Thymus (tissue), 14 donors: ENCODE measurements at places on chromosomes 13 and 19.

DNA sequence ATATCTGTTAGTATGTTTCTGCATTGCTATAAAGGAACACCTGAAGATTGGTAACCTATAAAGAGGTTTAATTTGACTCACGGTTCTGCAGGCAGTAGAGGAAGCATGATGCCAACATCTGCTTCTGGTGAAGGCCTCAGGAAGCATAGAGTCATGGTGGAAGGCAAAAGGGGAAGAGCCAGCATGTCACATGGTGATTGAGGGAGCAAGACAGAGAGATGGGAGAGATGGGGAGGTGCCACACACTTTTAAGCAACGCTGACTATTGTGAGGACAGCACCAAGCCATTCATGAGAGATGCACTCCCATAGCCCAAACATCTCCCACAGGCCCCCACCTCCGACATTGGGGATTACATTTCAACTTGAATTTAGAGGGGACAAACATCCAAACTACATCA is 32.8 kb downstream of the COG6 start:
- H3K36me3 ChIP-seq: peaks cover 4% of the 10 kb centered on the region
- no peak for DNase-seq
- no peak overlapping the region for H3K4me3 ChIP-seq
- no peaks in the 10 kb centered on the region for H3K4me1 ChIP-seq
- no peaks in the 10 kb centered on the region for H3K27me3 ChIP-seq
- H3K27ac ChIP-seq: no peak overlapping the region

- no peak overlapping the region for H3K27ac ChIP-seq
- no peak overlapping the region for H3K4me3 ChIP-seq
- peaks cover 19% of the 10 kb centered on the region for H3K36me3 ChIP-seq
These were observed 19.0 kb downstream of the EPS8L1 start for GRCh38 chr19:55094456-55095259.

DNA sequence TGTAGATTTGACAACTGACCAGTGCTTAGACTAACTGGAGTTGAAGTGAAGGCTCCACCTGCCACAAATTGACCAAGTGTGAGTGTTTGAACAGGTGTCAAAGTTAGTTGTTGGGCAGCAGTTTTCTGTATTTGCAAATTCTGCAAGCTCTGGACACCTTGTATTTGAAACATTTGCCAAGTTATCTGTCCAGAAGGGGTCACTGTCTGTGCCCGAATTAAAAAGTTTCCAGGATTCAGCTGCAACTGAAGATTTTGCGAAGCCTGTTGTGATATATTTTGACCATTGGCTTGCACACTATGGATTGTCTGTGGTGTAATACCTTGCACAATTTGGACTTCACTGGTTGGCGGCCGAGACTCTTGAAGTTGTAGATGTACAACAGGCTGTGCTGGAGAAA is 1690.7 kb downstream of the SLITRK5 start:
- no peaks in the 10 kb centered on the region for H3K36me3 ChIP-seq
- H3K27ac ChIP-seq: no peak overlapping the region
- H3K27me3 ChIP-seq: no peaks in the 10 kb centered on the region
- DNase-seq: no peak
- no peaks in the 10 kb centered on the region for H3K4me1 ChIP-seq

GRCh38 chr19:49387936-49388372 is at the start of gene KASH5:
TSS of gene KASH5 (plus strand) at chr19:49388249. CDS start at chr19:49390884, 2,635 bp downstream.
- H3K27me3 ChIP-seq: peaks cover 10% of the 10 kb centered on the region
- no peaks in the 10 kb centered on the region for H3K36me3 ChIP-seq
- peak within 1 kb of the TSS; percentile 15 for H3K4me3 ChIP-seq

DNA sequence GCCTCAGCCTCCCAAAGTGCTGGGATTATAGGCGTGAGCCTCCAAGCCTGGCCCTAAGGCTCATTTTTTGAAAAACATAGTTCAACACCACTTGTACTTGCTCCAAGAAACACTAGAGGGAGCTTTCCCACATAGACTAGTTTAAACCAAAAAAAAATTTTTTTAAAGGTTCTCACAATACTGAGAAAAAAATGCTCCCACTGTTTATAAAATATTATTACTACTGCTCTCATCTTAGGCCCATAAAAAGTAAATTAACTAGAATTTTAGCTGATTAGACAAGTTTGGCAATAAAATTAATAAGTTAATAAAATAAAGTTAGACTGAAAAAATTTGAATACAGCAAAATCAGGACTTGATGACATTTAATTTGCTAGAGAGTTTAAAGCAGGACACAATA is 109.5 kb downstream of the TBC1D4 start:
- no peaks in the 10 kb centered on the region for H3K36me3 ChIP-seq
- DNase-seq: no peak
- no peak overlapping the region for H3K4me3 ChIP-seq
- H3K4me1 ChIP-seq: peaks cover 10% of the 10 kb centered on the region

DNA sequence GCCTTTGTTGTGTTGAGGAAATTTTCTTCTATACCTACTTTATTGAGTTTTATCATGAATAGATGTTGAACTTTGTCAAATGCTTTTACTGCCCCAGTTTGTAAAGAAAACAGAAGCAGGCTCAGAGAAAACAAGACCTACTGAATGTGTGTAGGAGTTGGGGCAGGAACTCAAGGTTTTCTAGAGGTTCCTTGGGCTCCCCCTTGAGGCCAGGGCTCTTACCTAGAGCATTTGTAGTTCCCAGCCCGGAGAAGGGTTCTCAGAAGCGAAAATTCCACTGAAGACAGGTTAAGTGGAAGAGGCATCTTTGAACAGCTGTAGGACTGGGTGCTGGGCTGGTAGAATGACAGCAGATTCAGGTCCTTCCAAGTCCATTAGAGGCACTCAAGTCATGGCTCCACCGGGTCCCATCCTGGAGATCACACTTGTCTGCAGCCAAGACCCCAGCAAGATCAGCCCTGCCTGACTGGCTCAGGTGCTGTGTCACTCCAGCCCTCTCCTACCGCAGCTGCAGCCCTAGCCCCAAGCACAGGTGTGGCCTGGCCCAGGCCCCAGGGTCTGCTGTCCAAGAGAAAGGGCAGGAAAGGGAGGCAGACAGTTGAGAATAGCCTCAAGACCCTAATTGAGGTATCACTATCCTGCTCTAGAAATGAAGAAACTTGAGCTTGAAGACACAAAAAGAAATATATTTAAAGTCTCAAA is 425.5 kb downstream of the PCDH20 start:
- H3K36me3 ChIP-seq: no peaks in the 10 kb centered on the region
- H3K27ac ChIP-seq: no peak overlapping the region
- H3K4me1 ChIP-seq: no peaks in the 10 kb centered on the region
- H3K4me3 ChIP-seq: no peak overlapping the region

DNA sequence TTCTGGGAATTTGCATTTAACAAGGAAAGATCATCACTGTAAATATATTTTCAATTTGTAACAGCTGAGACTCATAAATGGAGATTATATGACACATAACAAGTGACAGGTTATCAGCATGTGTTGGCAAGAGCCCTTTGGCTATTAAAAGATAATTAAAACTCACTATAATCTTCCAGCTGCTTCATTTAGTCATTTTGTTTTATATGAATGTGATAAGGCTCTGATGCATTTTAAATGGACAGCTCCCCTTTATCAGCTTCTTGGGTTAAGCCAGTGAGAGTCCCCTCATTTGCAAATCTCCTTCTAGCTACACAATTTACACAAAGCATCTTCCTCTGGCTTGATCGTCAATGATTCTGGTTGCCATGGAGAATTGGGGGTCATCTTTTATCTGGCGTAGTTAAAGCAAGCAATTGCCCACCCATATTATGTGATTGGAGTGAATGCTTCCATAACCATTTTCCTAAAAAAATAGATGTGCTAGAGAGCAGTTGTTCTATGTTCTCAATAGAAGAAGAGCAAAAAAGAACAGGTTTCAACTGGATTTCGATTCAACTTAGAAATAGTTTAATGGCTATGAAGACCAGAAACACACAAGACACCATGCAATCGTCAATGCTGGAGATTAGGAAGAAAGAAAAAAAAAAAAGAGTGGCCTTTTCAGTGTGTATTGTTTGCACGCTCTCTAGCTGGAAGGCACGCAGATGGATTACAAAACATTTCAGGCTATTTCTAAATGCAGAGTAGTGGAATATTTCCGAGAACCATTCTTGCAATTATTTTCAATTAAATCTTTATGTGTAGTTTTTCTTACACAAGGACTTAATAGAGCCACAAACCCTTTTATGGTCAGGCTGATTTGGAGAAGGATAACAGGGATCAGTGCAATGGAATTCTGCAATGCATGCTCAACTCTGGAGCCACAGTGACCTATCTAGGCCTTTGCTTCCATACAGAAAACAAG is 27.4 kb downstream of the STARD13 start:
- H3K27me3 ChIP-seq: no peaks in the 10 kb centered on the region
- no peak overlapping the region for H3K4me3 ChIP-seq
- no peak for DNase-seq

DNA sequence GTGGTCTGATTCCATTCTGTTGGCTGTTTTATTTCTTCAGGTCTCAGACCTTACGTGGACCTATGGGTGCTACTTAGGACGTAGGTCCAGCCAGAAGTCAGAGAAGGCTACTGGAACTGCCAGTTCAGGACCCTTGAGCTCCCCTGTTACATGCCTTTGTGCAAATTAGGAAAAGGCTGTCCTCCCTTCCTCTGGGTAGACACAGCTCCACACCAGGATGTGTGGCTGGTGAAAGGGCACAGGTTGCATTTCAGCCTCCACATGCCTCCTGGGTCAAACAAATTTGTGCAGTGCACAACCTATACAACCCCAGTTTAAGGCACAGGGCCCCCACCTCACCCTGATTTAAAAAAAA is 43.9 kb upstream of the MAP3K10 start:
- no peaks in the 10 kb centered on the region for H3K36me3 ChIP-seq
- peaks cover 8% of the 10 kb centered on the region for H3K4me1 ChIP-seq
- H3K27me3 ChIP-seq: no peaks in the 10 kb centered on the region
- H3K27ac ChIP-seq: no peak overlapping the region
- no peak for DNase-seq

GRCh38 chr19:55322204-55322885 is 2.8 kb downstream of the TMEM150B start:
- H3K4me1 ChIP-seq: no peaks in the 10 kb centered on the region
- DNase-seq: no peak
- no peak overlapping the region for H3K27ac ChIP-seq

- no peak overlapping the region for H3K4me3 ChIP-seq
- DNase-seq: peak; percentile 71
- H3K4me1 ChIP-seq: peaks cover 18% of the 10 kb centered on the region
These were observed 4.5 kb upstream of the IL12RB1 start for GRCh38 chr19:18091217-18091608.

GRCh38 chr13:71661921-71662320 is 205.1 kb downstream of the DACH1 start:
- DNase-seq: no peak
- no peak overlapping the region for H3K27ac ChIP-seq
- H3K36me3 ChIP-seq: no peaks in the 10 kb centered on the region
- H3K27me3 ChIP-seq: no peaks in the 10 kb centered on the region
- no peaks in the 10 kb centered on the region for H3K4me1 ChIP-seq

DNA sequence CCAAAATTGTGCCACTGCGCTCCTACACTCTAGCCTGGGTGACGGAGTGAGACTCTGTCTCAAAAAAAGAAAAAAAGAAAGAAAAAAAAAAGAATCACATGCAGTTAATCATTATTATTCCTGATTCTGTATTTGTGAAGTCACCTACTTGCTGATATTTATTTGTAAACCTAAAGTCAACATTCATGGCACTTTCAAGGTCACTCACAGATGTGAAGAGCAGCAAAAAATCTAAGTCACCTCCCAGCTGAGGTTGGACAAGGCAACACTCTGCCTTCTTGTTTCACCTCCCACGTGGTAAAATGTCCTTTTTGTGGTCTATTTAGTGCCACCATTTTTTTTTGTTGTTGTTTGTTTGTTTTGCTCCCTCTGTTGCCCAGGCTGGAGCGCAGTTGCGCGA is 26.5 kb downstream of the WDR88 start:
- H3K4me3 ChIP-seq: no peak overlapping the region
- no peak for DNase-seq
- no peaks in the 10 kb centered on the region for H3K36me3 ChIP-seq
- H3K27ac ChIP-seq: no peak overlapping the region

DNA sequence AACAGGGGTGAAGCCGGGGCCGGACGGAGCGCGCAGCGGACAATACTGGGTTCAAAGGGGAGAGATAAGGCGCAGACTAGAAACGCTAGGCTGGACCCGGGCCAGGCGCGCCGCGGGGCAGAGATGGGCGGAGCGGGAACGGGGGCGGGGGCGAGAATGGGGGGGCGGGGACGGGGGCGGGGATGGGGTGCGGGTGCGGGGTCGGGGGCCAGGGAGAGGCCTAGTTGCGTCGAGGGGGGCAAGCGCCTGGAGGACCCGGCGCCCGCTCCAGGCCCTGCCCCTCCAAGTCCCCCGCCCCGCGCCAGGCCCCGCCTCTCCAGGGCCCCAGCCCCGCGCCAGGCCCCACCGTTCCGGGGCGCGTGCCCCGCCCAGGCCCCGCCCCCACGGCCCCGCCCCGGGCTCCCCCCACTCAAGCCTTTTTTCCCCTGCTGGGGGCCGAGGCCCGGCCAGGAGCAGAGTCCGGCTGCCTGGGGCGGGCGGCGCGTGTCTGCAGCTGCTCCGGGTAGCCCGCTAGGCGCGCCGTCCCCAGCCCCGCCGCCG is at the start of gene CERS4:
Gene CERS4, plus strand, starts transcription at position 449 of the 540 bp plus-strand sequence. CDS start 41,707 bp downstream, outside the sequence.
- H3K27me3 ChIP-seq: no peaks in the 10 kb centered on the region
- H3K4me1 ChIP-seq: peaks cover 12% of the 10 kb centered on the region
- peak within 1 kb of the TSS; percentile 28 for H3K27ac ChIP-seq
- peak within 1 kb of the TSS; percentile 97 for H3K4me3 ChIP-seq

- no peak overlapping the region for H3K4me3 ChIP-seq
- peaks cover 1% of the 10 kb centered on the region for H3K4me1 ChIP-seq
- H3K27me3 ChIP-seq: no peaks in the 10 kb centered on the region
- DNase-seq: no peak
- H3K36me3 ChIP-seq: peaks cover 90% of the 10 kb centered on the region
These were observed 25.3 kb downstream of the RNASEH2B start for GRCh38 chr13:50934735-50935435.

- H3K4me1 ChIP-seq: no peaks in the 10 kb centered on the region
- no peaks in the 10 kb centered on the region for H3K27me3 ChIP-seq
- no peak overlapping the region for H3K27ac ChIP-seq
- peaks cover 9% of the 10 kb centered on the region for H3K36me3 ChIP-seq
These were observed 61.5 kb upstream of the SLC15A1 start for GRCh38 chr13:98813993-98814392.

- H3K4me1 ChIP-seq: peaks cover 20% of the 10 kb centered on the region
- no peak for DNase-seq
- peaks cover 10% of the 10 kb centered on the region for H3K27me3 ChIP-seq
- peak overlapping the region; percentile 0 for H3K27ac ChIP-seq
- H3K4me3 ChIP-seq: peak overlapping the region; percentile 18
These were observed 107.2 kb downstream of the KCNRG start for GRCh38 chr13:50122455-50122854.

- peaks cover 88% of the 10 kb centered on the region for H3K4me1 ChIP-seq
- H3K4me3 ChIP-seq: peak overlapping the region; percentile 2
- H3K36me3 ChIP-seq: peaks cover 35% of the 10 kb centered on the region
- H3K27me3 ChIP-seq: no peaks in the 10 kb centered on the region
These were observed 28.1 kb downstream of the RANBP3 start for GRCh38 chr19:5949792-5950305.

- DNase-seq: no peak
- H3K4me3 ChIP-seq: no peak overlapping the region
- no peaks in the 10 kb centered on the region for H3K27me3 ChIP-seq
- H3K4me1 ChIP-seq: no peaks in the 10 kb centered on the region
These were observed 126.7 kb downstream of the MAB21L1 start for GRCh38 chr13:35349673-35350278.

- H3K4me3 ChIP-seq: no peak overlapping the region
- H3K36me3 ChIP-seq: peaks cover 6% of the 10 kb centered on the region
- H3K4me1 ChIP-seq: peaks cover 20% of the 10 kb centered on the region
These were observed 2.0 kb downstream of the BICRA start for GRCh38 chr19:47610902-47611301.

- no peak overlapping the region for H3K27ac ChIP-seq
- H3K4me1 ChIP-seq: peaks cover 51% of the 10 kb centered on the region
- no peaks in the 10 kb centered on the region for H3K27me3 ChIP-seq
- no peak for DNase-seq
- H3K4me3 ChIP-seq: no peak overlapping the region
These were observed 27.6 kb upstream of the SLC1A5 start for GRCh38 chr19:46815833-46816627.
